ENCODE measurements at places on chromosomes 2 and 18.

GRCh38 chr18:985212-985661 is 80.6 kb downstream of the ADCYAP1 start:
- peak; percentile 74 for DNase-seq

DNA sequence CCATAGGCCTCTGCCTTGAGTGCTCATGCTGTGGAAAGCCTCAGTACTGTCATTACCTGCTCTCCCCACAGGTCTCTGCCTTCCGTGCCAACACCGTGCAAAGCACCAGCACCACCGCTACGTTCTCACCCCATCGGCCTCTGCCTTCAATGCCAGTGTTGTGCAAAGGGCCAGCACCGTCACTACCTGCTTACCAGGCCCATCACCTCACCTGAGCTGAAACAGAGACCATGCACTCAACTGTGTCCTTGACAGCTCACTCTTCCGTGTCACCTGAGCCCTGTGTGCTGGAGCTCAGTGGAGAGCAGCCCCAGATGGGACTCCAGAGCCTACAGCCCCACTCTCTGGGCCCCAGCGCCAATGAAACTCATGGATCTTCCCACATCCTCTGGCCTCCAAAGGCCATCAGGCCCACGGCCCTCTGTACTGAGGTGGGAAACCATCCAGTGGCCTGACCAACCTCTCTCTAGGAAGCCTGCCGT is 62.7 kb downstream of the ZNF516 start:
- DNase-seq = no peak

- DNase-seq = no peak
These were observed 39.5 kb upstream of the ATP6V1B1 start for GRCh38 chr2:70895998-70896764.

DNA sequence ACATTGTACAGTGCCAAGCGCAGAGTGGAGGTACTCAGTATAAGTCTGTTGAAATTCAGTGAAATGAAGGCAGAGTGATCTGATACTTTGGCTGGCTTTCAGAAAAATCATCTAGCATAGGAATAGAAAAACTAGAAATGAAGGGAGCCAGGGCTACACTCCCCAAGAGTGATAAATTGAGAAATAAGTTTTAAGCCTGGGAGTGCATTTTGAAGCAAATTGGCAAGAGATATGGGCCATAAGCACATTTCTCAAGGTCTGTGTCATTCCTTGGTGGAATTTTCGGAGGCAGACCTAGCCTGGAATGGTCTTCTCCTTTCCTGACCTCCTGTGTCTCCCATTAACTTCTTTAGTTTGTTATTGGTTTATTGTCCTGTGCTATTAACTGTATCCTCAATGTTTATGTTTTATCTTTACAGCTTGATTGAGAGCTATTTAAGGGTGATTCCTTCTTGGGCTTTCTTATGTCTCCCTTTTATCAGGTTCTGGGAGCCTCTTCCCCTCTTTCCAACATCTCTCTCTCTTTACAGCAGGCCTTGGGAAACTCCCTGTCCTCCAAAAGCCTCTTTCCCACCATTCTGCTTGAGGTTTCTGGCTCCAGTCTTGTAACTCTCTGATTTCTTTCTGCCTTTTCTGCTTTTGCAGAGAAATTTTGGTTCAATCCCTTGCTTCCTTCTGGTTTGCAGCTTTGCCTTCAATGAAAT is 649.5 kb downstream of the SLC4A3 start:
- no peak for DNase-seq

GRCh38 chr2:88019985-88020384 is 3.6 kb upstream of the RNU2-63P start:
- no peak for DNase-seq

- peak; percentile 10 for DNase-seq
These were observed 499.9 kb upstream of the SPHKAP start for GRCh38 chr2:228681426-228681825.

GRCh38 chr2:203600286-203600685 is 65.2 kb upstream of the RAPH1 start:
- DNase-seq = no peak

GRCh38 chr2:128448331-128449225 is 129.9 kb upstream of the HS6ST1 start:
- DNase-seq = no peak

GRCh38 chr18:27619090-27619772 is 434.1 kb upstream of the CHST9 start:
- no peak for DNase-seq

GRCh38 chr18:71371951-71372605 is 1083.2 kb downstream of the SOCS6 start:
- DNase-seq = no peak

- DNase-seq = no peak
These were observed 52.0 kb downstream of the PXDN start for GRCh38 chr2:1692342-1692741.

Data from NCI-H1105 treated with DMSO at 0.1 percent for 48 hours (cell line).